ENCODE measurements at places on chromosomes 2 and 18. TPM values are rescaled to one million over a fixed set of nuclear protein-coding genes. Genes with fewer than 3 reads are reported as not detected.

The MYCN gene
- total RNA-seq, result not detected

The CRYGD gene
- total RNA-seq, result not detected

The GAD1 gene
- not detected for total RNA-seq

The ST8SIA5 gene
- not detected for total RNA-seq

GRCh38 chr18:25314838-25315190 is 37.2 kb downstream of the ZNF521 start:
- DNase-seq, result no peak

GRCh38 chr2:128362889-128363228 is 44.2 kb upstream of the HS6ST1 start:
- peak; percentile 69 for DNase-seq

DNA sequence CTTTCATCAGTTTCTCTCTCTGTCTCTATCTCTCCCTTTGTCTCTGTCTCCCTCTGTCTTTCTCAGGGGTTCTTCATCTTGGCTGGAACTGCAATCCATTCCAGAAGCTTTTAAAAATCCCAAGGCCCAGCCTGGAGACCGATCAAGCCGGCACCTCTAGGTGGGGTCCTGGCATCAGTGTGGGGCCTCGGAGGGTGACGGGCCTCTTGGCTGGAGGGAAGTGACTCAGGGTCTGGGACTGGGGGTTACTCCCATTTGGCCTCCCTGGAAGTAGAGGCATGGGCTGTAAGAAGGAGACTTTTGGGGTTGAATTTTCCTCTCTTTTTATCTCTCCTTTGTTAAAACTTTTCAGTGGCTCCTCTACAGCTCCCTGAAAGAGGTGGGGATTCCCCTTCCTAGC is 52.8 kb upstream of the OTOF start:
- no peak for DNase-seq

DNA sequence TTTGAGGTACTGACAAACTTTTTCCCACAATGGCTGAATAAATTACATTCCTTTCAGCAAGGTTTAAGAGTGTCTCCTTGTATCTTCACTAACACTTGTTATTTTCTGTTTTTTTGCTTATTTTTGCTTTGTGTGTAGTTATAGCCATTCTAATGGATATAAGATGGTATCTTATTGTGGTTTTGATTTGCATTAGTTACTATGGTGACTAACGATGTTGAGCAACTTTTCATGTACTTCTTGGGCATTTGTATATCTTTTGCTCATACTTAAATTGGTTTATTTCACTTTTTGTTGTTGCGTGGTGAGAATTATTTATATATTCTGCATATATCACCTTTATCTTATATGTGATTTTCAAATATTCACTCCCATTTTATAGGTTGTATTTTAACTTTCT is 79.9 kb upstream of the FSIP2 start:
- no peak for DNase-seq

DNA sequence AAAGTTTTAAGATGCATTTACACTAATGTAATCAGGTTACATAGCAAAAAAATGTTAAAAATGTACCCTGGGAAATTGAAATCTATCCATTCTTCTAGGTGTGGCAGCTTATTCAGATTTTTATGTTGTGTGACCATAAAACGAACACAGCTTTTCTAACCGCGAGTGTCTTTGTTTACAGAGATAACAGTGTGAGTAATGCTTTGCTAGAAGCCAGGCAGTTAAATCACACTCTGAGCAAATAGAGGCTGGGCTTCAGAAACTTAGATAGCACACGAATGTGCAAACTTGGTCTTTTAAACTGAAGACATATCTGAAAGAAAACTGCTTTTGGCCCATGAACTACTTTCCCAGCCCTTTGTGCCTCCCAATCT is 116.1 kb downstream of the SPTBN1 start:
- DNase-seq, result peak; percentile 58

DNA sequence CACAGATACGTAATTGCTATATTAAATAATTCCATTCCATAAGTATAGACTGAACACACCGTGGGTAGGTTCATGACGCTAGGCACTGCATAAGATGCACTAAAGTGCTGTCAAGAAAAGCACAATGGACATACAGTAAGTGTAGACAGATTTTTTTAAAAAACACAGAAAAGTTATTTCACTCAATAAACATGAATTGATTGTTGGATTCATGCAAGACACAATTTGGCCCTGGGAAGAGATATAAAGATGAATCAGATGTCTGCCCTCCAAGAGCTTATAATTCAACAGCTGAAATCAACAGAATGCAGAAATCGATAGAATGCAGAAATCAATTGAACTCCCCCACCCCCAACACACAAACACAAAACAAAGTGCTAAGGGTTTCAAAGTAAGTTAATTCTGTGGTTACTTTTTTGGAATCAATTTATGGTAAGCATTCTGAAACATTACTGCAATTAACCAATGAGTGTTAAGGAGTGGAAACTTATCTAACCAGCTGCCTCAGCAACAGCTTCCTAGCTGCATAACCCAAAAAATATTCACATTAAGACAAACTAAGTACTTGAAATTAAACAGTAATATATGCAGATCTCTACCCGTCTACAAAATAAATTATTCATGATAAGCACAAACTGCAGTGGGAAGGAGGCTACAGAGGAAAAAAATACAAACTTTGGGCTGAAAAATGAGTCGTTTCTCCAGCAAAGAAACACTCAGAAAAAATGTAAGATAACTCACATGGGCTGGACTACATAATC is 1.6 kb downstream of the NBAS start:
- DNase-seq, result no peak

DNA sequence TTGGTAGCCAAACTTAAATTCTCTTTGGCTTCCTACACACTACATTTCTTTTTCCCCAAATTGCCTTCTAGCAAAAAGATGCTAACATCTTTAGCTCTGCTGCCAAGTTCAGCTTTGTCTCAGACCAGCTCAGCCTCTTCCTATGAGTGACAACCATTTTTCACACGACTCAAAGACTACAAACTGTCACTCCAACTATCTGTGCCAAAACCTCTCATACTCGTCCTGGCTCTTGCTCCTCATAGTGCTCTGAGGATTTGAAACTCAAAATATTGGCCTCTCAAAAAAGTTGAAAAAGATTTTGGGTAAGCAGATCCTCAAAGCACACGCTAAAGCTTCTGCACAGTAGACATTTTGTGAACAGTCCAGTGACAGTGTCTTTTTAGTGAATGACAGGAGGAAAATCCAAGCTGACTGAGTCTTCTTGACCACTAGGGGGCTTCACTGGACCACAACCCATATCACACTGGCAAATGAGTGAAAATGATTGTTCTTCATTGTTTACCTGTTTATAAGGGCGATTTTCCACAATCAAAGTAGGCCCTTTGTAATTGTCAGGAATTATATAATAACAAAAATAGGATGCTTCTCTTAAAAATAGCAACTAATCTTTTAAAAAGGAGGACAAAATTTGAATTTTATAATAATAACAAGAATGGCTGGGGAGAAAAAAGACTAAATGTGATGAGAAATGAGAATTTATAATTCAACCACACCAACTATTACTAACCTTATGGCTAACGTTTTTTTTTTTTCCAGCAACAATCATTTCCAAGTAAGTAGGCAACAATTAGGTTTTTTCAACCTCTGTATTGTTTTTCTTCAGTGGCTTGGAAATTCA is 85.5 kb upstream of the PGAP1 start:
- peak; percentile 43 for DNase-seq

- DNase-seq, result no peak
Observed at GRCh38 chr2:219109471-219109870, 48.8 kb upstream of the IHH start.

DNA sequence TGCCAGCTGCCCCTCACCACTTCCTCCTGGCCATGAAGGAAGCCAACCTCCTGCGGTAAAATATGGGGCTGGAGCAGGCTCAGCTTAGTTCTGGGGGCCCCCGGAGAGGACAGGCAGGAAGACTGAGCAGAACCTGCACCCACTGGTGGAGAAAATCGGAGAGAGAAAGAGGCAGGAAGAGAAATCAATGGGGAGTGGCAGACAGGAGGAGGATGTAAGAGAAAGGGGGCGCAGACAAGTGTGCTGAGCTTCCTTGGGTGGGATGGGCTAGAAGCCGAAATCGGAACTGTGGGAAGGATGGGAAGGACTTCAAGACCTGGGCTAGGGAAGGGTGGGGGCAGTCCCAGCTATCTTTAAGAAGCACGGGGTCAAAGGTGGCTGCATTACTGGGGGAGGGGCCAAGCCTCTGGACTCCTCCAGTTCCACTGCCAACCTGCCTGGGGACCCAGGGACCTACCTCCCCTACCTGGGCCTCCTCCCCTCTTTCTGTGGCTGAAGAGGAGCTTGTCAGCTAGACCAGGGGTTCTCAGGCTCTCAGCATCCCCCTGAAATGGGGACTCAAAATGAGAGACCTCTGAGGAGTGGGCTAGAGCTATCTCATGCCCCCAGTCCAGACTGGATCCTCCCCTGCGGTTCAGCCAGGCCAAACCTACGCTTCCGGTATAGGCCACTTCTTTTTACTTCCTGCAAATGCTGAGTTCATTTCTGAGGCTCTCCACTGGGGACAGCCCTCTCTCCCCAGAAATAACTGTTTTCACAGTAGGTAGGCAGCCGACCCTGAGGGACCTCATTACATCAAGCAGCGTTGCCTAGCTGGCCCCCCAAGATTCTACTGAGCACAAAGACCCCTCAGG is 33.6 kb upstream of the B3GNT7 start:
- no peak for DNase-seq

GRCh38 chr2:47704287-47704686 is 78.7 kb upstream of the MSH6 start:
- DNase-seq, result no peak

DNA sequence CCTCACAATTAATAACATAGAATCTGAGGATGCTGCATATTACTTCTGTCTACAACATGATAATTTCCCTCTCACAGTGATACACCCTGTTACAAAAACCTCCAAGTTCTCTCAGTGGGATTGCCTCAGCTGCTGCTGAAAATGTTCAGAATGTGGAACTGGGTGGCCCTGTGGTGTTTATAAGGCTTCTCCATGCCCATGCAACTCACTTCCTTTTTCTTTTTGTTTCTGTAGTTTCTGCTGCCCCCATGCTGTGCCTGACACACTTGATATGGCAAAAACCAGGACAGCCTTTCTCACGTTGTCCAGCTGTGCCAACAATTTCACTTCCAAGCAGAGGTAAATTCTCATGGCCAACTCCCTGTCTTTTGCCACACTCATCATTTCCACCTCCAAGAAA is 206.2 kb downstream of the RPIA start:
- DNase-seq, result no peak

- no peak for DNase-seq
Observed at GRCh38 chr2:199975273-199975895, 20.0 kb downstream of the MAIP1 start.

All from HFFc6 (cell line).